ENCODE measurements at places on chromosomes 3 and 15.

DNA sequence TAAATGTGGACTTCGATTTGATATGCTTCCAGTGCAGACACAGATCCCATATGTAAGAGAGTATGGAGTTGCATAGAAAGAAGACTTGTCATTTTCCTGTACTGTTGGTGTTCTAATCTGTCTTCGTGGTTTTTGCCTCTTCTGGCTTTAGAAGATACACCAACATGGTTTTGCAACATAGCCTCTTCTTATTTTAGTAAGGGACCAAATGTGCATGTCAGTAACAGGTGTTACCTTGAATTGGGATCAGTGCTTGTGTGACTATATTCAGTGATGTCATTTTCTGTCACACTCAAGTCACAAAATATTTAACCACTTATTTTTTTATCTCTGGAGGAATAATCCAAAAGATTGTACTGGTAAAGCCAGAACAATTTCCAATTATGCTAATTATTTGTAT lies 140.4 kb downstream of the SNRPN start:
- DNase-seq, result peak; percentile 3

DNA sequence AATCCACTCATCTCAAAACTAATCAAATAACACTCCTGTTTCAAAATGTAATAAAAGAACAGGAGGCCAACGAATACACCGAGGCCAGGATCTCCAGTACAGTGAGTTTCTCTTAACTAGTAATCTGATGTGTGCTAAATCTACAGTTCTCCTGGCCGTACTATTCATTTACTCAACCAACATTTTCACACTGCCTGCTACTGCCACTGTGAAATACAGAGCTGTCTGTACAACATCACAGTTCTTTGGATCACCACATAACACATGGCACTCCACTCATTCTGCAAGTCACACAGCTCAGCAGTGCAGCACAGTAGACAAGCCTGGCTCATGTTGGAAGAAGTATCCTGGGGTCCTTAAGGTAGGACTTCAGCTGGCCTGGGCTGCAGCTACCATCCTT lies 21.9 kb downstream of the RIOX2 start:
- no peak for DNase-seq

- peak; percentile 42 for DNase-seq
Observed at GRCh38 chr3:105722943-105723556, 145.8 kb downstream of the CBLB start.

DNA sequence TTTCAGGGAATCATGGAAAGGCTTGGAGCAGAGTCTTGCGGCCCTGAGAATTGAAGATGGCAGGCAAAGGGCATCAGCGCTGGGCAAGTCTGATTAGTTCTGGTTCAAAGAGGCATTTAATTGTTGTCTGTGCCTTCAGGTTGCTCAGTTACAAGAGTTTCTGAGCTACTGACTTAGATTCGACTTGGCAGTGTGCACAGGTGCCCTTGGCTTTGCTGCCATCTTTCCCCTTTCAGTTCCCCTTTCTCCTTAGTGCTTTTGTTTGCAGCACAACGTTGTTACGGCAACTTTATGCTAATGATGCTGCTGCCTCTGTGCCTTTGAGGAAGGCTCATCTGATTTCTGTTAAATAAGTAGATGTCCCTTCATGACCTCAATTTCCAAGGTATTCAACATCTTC lies 12.5 kb downstream of the P2RY14 start:
- peak; percentile 97 for DNase-seq

DNA sequence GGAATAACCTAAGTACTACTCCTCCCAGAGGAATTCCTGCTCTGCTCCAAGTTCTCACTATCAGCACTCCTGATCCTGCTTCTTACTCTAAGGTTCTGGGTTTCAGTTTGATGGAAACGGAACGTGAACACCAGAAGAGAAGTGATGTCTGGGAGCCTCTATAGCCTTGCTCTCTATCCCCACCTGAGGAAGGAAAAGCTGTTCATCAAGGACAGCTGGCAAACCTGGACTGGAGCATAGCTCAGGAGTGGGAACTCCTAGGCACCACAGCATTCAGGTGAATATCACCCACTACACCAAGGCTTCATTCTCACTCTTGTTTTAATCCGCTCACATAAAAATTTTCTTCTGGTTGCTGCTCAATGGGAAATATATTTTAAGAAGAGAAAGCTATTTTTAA lies 13.0 kb upstream of the CADPS start:
- no peak for DNase-seq

DNA sequence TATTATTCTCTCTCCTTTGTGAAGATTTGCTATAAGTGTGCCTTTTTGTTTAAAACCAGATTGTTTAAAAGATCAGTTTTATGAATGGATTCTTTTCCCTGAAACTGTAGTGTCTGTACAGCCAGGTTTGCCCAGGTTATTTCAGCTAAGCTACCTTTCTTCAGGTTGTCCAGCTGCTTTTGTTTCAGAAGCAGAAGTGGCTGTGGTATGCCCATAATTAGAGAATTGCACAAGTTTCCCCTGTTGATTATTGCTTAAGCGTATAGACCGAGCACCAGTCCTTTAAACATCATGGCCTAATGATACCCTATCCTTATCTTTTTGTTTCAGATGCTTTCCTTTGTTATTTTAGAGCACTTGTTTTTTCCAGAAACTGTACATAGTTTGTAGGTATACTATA lies 10.2 kb downstream of the ASB7 start:
- no peak for DNase-seq

DNA sequence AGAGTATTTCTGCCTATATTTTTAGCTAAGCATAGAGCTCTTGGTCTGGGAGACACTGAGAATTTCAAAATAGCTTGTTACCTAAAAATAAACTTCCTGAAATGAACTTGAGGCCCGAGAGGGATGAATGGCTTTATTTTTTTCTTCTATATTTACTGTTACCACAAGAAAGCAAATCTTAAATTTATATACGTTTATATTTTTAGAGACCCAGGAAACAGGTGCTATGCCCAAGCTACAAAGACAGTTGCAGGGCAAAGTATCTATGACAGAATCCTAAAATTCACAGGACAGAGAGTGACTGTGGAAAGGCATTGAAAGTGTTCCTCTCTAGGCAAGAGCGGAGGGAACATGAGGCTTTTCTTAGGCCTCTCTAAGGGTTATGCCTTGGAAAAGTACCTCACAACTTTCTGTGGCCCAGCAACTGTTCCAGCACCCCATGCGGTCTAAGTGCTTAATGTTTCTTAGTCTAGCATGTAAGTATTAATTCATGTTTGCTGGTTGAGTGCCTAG lies 36.5 kb downstream of the TGFBR2 start:
- DNase-seq, result peak; percentile 54

GRCh38 chr3:60055765-60056164 lies 1005.9 kb upstream of the CFAP20DC start:
- DNase-seq, result no peak

- no peak for DNase-seq
Observed at GRCh38 chr3:124138148-124138547, 146.2 kb upstream of the ROPN1 start.

- no peak for DNase-seq
Observed at GRCh38 chr15:61556037-61556648, 327.0 kb upstream of the RORA start.

- DNase-seq, result no peak
Observed at GRCh38 chr3:195875482-195876236, 32.7 kb downstream of the TNK2 start.

- no peak for DNase-seq
Observed at GRCh38 chr3:27720899-27721716, 1.0 kb downstream of the EOMES start.

DNA sequence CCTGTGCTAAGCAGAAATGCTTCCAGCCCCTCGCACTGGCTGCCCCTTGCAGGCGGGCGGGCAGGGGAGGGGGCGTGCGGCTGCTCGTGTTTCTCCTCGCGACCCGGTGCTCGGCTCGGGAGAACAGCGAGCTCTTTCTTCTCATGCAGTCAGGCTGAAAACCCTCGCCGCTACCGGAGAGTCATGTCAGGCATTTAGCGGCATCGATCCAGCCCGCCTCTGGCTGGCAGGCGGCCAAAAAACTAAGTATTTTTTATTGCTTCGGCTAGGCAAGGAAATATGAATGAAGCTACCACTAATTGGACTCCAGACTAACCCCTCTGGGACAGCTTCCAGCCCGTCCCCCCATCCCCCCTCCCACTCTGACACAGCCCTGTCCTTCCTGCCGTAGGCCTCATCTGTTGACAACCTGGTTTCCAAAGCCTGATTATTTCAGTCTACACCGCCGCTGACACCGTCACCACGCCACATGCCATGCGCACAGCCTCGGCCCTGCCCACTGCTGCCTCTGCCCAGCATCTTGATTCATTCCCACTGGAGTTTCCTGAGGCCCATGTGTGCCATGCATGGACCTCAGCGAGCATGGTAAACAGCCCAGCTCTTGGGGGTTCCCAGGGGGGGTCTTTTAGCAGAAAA lies 35.3 kb downstream of the TLE3 start:
- DNase-seq, result no peak

GRCh38 chr3:120685411-120685810 lies 3.4 kb upstream of the HGD start:
- no peak for DNase-seq

DNA sequence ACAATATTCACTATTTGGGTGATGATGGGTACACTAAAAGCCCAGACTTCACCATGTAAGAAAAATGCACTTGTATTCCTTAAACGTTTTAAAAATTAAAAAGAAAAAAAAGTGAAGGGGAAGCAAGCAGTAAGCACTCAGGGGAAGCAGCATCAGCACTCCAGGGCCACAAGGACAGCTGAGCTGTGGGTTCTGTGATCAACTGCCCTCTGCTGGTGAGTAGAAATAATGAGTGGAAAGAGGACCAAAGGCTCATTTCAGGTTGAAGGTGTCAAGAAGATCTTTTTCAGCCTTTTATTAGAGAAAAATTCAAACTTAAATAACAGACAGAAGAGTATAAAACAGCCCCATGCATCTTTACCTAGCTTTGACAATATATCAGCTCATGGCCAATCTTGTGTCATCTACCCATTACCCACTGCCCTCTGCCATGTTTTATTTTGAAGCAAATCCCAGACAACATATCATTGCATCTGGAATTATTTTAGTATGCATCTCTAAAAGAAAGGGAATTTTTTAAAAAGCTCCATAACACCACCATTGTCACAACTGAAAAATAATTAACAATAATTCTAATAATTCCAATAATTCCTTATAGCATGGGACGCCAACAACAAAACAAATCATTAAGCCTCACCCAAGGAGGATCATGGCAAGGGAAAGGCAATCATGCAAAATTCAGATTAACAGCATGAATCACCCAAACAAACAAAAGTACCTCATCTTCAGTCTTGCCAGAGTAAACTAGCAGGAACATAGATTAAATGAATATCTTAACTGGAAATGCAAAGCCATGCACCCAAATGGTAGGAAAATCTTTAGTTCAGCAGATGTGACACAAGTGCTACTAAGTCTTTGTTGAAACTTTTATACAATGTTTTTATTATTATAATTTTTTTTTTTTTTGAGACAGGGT lies 42.5 kb downstream of the TAMM41 start:
- DNase-seq, result peak; percentile 85

GRCh38 chr3:125128861-125129501 lies 73.2 kb upstream of the HEG1 start:
- DNase-seq, result peak; percentile 44

GRCh38 chr15:59545573-59545972 lies 66.0 kb upstream of the GCNT3 start:
- DNase-seq, result no peak

GRCh38 chr3:189573004-189573403 lies 58.2 kb upstream of the TP63 start:
- no peak for DNase-seq

DNA sequence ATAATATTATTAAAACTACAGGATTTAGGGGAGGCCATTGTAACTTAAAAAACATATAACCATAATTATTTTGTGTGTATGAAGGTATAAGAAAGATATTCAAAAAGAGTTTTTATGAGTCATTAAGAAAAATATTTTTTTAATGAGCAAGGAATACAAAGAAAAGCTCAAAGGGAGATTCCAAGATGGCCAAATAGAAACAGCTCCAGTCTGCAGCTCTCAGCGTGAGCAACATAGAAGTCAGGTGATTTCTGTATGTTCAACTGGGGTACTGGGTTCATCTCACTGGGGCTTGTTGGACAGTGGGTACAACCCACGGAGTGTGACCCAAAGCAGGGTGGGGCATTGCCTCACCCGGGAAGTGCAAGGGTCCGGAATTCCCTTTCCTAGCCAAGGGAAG lies 336.1 kb downstream of the TBL1XR1 start:
- DNase-seq, result no peak

GRCh38 chr3:83514130-83514914 lies 1444.5 kb upstream of the CADM2 start:
- no peak for DNase-seq

- DNase-seq, result peak; percentile 50
Observed at GRCh38 chr3:30747771-30748281, 141.4 kb downstream of the TGFBR2 start.

- DNase-seq, result peak; percentile 52
Observed at GRCh38 chr3:193240850-193241706, at the start of gene PLAAT1. TSS of gene PLAAT1 (plus strand) at chr3:193241222. CDS start at chr3:193255651, 14,429 bp downstream.

- no peak for DNase-seq
Observed at GRCh38 chr3:175399156-175399840, 540.2 kb downstream of the NAALADL2 start.

DNA sequence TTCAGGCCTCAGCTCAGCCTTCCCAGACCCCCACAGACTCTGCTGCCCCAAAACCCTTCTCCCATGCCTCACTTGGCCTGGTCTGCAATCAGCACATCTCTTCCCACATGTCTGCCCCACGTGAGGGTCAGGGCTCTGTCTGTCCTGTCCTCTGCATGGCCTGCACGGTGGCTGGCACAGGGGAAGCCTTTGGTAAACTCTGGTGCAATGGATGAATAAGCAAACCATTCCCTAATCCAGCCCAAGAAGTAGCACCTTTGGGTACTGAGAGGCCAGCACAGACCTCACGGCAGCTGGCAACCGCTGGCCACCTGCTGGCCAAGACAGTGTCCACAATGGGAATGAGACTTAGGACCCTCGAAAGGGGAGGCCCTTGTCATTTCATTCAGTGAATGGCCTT lies 27.7 kb downstream of the ABTB1 start:
- DNase-seq, result no peak

- no peak for DNase-seq
Observed at GRCh38 chr3:157091083-157091833, 68.7 kb downstream of the CCNL1 start.

GRCh38 chr3:44409640-44410410 lies 67.6 kb downstream of the ZNF445 start:
- DNase-seq, result no peak

DNA sequence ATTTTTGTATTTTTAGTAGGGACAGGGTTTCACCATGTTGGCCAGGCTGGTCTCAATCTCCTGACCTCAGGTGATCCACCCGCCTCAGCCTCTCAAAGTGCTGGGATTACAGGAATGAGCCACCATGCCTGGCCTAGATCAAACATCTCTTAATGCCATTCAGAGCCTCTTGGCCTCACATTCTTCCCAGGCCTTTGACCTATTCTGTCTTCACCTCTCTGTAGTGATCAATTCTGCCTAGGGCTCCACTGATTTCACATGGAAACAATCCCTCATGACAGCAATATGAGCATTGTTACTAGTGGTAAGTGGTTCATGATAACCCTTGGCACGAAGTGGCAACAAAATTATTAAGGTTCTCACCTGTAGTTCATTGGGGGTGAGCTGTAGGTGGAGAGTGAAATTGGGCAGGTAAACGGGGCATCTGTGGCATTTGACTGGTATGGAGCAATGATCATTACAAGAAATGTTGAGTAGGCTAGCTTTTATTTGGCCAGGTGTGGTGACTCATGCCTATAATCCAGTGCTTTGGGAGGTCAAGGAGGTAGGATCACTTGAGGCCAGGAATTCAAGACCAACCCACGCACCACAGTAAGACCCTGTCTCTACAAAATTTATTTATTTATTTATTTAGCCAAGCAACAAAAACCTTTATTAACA lies 4.8 kb upstream of the ARPIN start:
- no peak for DNase-seq

All from common myeloid progenitor, CD34-positive (primary cell).